Muscle of leg (tissue), 16 donors: ENCODE measurements at places on chromosomes 2 and 18. TPM values are rescaled to one million over a fixed set of nuclear protein-coding genes. Genes with fewer than 3 reads are reported as not detected.

CXCR2 gene
- polyA plus RNA-seq, result 0.12 TPM

DNA sequence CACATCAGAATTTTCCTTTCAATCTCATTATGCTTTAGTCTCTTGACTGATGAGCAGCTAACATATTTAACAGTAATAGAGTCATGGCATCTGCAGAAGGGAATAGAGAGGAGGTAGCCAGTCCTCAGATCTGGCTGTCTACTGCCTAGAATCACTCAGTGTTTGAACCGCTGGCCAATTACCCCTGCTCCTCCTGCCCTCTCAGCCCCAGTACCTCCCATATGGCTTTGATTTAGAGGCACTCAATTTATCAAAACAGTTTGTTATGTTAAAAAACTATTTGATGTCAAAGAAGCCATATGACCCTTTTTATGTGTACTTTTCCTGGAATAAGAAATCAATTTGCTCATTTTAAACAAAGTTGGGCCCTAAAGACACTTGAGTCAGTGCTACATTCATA is 355.2 kb downstream of the CMPK2 start:
- DNase-seq, result no peak

EPHA4 gene
- 10.6 TPM for polyA plus RNA-seq

GRCh38 chr18:37680911-37681310 is 115.3 kb upstream of the CELF4 start:
- no peak for DNase-seq

ALKAL2 gene
- polyA plus RNA-seq, result 1.1 TPM

- no peak for DNase-seq
These were observed 9.9 kb upstream of the INO80C start for GRCh38 chr18:35507623-35508022.

CREB1 gene
- 29.6 TPM for polyA plus RNA-seq

GRCh38 chr18:75314117-75314516 is 103.5 kb downstream of the TSHZ1 start:
- DNase-seq, result no peak

GRCh38 chr2:176087330-176088047 is 3.7 kb upstream of the EVX2 start:
- no peak for DNase-seq

DNA sequence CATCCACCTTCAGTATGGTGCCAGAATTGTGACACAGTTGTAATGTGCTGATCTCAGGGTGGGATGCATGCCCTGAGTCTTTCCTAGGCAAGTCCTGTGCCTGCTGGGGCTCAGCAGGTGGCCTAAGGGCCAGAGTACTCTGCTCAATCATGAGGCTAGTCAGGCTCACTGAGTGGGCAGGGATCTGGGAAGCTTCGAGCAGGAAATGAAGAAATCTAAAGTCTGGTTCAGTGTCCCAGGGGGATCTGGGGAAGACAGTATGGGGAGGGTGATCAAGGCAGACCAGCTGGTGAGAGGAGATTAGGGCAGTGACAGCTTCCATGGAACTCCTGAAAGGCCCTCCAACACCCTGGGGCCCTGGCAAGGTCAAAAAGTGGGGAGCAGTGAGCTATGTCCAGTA is 8.9 kb upstream of the ANKRD29 start:
- DNase-seq, result no peak

PDE1A gene
- 10.7 TPM for polyA plus RNA-seq

DNA sequence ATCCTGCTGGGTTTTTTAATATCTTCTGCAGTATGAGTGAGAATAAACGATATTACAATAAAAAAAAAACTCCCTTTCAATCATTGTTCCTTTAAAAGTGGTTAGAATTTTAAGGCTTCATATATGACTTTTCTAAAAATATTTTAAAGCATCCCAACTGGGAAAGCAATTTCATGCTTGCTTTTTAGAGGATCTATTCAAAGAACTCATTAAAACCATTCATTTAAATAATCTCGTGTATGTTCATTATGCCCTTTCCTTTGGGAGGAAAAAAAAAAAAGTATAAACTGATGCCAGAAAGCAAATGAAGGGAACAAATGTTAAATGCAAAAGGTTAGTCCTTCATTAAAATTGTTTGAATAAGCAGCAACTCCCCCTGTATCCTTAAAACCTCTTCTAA is 81.2 kb downstream of the XIRP2 start:
- no peak for DNase-seq

DNA sequence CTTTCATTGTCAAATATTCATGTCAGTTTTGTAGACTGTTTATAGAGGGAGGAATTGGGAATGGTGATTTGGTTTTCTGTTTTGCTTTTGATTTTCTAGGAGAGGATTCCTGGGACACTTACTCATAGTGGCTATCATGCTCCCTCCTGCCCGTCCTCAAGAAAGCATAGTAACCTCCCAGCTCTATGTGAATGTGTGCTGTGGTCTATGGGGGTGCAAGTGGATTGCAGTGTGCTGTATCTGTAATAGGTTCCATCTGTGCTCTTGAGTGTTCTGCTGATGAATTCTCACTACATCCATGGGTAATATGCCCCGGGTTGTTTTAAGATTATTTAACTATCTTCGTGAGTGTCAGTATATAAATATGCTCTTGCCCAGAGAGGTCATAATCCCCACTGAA is 811.3 kb downstream of the CNTNAP5 start:
- no peak for DNase-seq

DNA sequence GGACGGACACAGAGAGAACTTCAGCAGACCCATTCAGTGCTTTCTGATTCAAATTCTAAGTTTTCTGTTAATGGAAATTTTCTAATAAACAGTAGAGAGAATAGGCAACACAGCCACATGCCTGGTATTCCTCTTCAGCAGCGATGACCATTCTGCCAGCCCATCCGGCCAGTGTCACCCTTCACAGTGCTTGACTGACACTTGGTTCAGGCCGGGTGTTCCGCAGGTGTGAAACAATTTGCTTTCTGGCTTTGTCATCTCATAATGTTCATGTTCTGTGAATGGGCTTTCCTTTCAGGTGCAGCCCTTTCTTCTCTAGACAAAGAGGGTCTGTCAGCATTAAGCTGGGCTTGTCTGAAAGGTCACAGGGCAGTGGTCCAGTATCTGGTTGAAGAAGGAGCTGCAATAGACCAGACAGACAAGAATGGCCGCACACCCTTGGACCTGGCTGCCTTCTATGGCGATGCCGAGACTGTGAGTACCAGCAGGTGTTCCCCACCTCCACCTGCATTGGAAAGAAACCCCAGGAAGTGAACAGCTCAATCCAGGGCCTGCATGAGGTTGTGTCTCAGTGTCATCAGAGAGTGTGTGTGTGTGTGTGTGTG is 67.0 kb downstream of the WDSUB1 start:
- DNase-seq, result no peak

DNA sequence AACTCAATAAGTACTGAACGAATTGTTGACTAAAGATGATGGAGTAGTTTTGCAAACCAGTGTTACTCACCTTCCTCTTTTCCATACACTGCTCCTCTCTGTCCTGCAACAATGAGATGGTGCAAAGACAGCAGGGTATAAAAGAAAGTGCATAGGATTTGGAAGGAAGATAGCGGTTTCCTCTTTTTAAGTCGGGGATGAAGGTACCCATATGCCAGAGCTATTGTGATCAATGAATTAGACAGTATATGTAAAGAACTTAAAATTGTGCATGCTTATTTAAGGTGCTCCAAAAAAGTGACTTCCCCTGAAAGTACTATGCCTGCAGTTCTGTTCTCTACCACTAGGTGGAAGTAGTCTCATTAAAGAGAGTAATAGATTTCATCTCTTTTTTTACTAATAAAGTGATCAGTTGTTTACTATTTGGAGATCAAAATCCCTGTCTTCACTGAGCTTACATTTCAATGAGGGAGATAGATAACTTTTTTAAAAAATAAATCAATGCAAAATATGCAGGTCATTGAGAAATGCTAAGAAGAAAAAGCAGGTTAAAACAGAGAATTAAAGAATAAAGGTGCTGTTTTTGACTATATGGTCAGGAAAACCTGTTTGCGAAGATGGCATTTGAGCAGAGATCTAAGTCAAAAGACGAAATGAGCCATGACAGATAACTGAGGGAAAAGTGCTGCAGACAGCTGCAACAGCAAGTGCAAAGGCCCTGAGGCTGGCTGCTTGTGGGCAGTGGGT is 339.7 kb upstream of the SLC14A2 start:
- no peak for DNase-seq

DNA sequence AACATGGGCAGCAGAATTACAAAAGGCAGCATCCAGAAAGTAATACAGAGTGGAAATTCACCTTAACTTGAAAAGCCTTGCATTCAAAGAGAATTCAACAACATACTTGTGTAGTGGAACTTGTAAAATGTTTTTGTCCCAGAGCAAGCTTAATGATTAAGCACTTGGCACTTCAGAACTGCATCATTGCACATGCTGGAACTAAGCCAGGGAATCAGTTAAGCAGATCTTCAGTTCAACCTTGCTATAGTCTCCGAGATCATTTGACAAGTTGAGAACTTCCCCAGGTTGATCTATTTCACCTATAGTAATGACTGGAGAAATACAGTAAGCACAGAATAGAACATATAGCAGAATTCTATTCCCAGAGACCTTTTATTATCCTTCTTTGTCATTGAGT is 1337.2 kb upstream of the NXPH2 start:
- no peak for DNase-seq

DNA sequence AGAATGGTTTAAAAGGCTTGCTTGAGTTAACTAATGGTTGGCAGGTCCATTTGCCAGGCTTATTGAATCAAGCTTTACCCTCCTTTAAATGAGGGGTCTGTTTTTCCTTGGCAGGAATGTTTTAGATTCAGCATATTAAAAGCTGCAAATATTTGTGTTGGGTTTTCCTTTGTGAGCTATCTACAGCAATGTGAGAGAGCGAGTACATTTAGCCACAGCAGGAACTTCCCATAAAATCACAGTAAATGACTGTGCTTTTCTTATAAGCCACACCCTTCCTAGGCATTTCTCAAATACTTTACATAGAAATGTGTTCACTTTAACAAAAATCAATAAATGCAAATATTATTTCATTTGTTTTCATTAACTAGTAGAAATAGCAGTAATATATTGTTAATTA is 23.9 kb downstream of the CALCRL start:
- no peak for DNase-seq

DNA sequence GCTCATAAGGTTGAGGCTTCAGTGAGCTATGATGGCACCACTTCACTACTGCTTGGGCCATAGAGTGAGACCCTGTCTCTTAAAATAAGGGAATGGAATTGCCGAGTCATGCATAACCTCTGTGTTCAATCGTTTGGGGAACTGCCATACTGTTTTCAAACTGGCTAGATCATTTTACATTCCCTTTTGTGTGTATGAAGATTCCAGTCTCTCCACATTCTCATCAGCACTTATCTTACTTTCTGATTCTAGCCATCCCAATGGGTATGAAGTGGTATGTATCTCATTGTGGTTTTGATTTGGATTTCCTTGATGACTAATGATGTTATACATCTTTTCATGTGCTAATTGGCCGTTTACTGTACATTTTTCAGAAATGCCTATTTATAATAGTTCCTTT is 23.7 kb downstream of the MARCHF7 start:
- DNase-seq, result no peak

DNA sequence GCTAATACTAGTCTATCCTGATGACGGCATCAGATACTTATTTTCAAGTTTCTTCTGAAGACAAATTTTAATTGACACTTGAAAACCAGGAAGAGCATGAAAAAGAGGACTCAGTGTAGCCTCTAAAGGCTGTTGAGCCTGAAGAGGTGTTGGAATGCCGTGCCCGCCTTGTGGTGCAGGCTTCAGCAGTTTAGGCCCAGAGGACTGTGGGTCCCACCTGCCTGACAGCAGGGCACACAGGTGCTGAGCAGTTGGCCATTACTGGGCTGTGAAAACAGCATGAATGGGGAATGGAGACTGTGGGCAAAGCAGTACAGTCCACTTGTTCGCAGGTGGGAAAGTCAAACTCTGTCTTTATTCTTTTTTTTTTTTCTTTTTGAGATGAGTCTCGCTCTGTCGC is 49.8 kb upstream of the THOC1 start:
- no peak for DNase-seq

- peak; percentile 90 for DNase-seq
These were observed 100.9 kb downstream of the TNS1 start for GRCh38 chr2:217901835-217902378.

PSD4 gene
- 0.95 TPM for polyA plus RNA-seq

SCYGR1 gene
- not detected for polyA plus RNA-seq

DNA sequence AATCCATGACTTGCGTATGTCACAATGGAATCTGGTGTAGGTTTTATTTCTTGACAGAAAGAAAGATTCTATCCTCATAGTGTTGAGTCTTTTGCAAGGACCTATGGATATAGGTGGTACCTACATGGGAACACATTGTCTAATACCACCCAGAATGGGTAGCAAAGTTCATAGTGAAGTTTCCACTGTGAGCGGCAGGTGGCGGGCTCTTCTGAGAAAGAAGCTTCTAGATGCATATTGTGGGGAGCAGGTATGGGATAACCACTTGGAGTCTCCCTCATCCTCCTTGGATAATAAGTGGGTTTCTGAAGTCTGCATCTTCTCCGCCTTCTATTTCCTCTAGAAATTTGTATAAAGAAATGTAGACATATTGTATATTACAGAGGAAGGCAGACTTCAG is 44.9 kb downstream of the LINC00305 start:
- no peak for DNase-seq

NR4A2 gene
- polyA plus RNA-seq, result 2.7 TPM

AFF3 gene
- polyA plus RNA-seq, result 3.1 TPM

- no peak for DNase-seq
These were observed 371.8 kb downstream of the EPHA4 start for GRCh38 chr2:221200184-221200839.

DNA sequence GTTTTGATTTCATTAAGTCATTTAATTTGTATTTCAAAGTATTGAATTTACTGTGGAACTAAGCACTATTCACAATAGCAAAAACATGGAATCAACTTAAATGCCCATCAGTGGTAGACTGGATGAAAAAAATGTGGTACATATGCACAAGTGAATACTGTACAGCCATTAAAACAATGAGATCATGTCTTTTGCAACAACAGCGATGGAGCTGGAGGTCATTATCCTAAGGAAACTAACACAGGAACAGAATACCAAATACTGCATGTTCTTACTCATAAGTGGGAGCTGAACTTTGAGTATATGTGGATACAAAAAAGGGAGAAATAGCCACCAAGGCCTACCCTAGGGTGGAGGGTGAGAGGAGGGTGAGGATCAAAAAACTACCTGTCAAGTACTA is 164.4 kb downstream of the BABAM2 start:
- DNase-seq, result no peak

DSC2 gene
- 2.1 TPM for polyA plus RNA-seq

UGT1A8 gene
- polyA plus RNA-seq, result not detected

DNA sequence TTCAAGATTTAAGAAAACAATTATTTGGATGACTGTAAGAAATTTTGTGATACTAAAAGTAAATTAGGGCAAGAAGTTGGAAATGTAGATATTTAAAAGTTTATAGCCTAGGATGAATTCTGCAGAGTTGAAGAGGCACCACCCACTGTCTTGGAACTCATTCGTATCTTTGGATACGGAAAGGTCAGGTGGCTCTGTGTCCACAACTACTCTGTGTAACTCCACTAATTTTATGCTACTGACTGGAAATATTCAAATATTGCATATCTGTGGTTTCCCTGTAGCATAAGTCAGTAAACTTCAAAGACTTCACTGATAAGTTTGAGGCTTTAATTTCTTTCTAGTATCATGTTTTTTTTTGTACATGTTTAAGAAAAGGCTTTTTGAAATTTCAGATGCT is 156.9 kb upstream of the RPRM start:
- no peak for DNase-seq
